ENCODE measurements at places on chromosomes 1 and 21. TPM values are rescaled to one million over a fixed set of nuclear protein-coding genes. Genes with fewer than 3 reads are reported as not detected.

GRCh38 chr1:236307435-236307834 is 25.7 kb upstream of the ERO1B start:
- no peak for DNase-seq

GRCh38 chr1:10691740-10692125 is 104.7 kb downstream of the CASZ1 start:
- peak; percentile 64 for DNase-seq

- DNase-seq: no peak
These were observed 318.1 kb downstream of the USP25 start for GRCh38 chr21:16047904-16048303.

LAMC1 gene
- total RNA-seq: 0.46 TPM

- DNase-seq: no peak
These were observed 52.4 kb upstream of the GJA5 start for GRCh38 chr1:147812799-147813198.

GPR161 gene
- 0.59 TPM for total RNA-seq

DNA sequence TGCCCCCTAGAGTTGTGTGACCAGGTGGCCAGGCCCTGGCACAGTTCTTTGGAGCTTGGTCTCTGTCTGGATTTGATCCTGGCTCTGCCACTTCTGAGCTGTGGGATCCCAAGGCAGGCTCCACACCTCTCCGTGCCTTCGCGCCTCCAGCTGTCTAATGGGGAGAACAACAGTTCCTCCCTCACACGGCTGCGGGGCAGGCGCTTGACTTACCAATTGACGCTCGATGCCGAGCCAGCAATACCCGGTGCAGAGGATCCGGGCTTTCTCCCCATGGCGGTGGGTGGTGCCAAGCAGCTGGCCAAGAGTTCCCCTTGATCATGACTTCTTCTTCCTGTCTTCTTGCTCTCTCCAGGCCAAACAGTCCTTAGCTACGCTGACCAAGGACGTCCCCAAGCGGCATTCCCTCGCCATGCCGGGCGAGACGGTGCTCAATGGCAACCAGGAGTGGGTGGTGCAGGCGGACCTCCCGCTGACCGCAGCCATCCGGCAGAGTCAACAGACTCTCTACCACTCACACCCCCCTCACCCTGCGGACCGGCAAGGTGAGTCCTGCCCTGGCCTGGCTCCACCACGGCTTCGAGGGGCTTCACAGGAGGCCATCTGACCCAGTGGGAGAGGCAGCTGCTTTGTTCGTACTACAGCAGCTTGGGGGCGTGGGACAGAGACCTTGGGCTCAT is 97.7 kb upstream of the TMEM51 start:
- DNase-seq: no peak

TBX19 gene
- total RNA-seq: 2.6 TPM

- DNase-seq: no peak
These were observed 48.2 kb downstream of the RAB3GAP2 start for GRCh38 chr1:220224033-220224432.

RNF186 gene
- not detected for total RNA-seq

C1orf122 gene
- total RNA-seq: 17.9 TPM

SLC39A1 gene
- total RNA-seq: 65.5 TPM

DNA sequence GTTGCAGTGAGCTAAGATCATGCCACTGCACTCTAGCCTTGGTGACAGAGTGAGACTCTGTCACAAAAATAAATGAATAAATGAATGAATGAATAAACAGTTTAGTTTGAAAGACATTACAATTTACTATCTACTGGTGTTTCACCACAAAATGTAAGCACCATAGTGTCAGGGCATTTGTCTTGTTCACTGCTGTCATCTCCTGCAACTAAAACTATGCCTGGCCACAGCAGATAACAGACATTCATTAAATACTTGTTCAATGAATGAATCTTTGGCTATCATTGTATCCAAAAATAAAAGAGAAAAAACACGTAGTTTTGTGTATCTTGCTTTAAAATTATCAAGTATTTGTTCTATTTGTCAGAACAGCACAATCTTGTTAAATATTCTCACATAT is 32.5 kb downstream of the SASS6 start:
- DNase-seq: no peak

DNA sequence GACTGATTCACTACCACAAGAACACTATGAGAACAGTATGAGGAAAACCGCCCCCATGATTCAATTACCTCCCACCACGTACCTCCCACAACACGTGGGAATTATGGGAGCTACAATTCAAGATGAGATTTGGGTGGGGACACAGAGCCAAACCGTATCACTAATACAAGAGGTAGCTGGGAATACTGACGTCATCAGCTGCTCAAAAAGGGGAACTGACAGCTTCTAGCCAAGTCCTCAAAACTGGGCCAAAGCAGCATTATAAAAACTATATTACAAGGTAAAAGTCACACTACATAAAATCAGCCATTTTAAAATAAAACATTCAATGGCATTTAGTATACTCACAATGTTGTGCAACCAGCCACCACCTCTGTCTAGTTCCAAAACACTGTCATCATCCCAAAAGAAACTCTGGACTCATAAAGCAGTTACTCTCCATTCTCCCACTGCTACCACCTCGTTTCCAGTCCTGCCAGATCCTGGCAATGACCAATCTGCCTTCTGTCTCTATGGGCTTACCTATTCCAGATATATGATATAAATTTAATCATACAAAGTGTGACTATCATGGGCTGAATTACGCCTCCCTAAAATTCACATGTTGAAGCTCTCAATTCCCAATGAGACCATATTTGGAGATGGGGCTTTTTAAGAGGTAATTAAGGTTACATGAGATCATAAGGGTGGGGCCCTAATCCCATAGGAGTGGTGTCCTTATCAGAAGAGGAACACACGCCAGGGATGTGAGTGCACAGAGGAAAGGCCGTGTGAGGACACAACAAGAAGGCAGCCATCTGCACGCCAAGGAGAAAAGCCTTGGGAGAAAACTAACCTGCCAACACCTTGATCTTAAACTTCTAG is 192.1 kb downstream of the SETD4 start:
- no peak for DNase-seq

DNA sequence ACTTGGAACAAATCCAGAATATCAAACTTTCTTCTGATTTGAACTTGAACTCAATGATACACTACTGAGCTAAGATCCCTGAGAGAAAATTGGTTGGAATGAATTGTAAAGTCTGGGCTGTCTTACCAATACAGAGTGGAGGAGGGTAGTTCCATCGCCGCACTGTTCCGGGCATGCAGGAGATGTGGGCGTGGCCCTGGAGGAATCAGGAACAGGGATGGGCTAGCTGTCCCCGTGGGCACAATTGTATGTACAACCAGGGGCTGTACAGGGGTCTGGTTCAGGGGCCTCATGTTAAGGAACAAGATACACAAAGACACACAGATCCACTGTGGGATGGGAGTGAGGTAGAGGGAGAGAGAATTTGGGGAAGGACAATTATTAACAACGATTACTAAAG is 144.3 kb downstream of the ZSCAN20 start:
- DNase-seq: no peak

DNA sequence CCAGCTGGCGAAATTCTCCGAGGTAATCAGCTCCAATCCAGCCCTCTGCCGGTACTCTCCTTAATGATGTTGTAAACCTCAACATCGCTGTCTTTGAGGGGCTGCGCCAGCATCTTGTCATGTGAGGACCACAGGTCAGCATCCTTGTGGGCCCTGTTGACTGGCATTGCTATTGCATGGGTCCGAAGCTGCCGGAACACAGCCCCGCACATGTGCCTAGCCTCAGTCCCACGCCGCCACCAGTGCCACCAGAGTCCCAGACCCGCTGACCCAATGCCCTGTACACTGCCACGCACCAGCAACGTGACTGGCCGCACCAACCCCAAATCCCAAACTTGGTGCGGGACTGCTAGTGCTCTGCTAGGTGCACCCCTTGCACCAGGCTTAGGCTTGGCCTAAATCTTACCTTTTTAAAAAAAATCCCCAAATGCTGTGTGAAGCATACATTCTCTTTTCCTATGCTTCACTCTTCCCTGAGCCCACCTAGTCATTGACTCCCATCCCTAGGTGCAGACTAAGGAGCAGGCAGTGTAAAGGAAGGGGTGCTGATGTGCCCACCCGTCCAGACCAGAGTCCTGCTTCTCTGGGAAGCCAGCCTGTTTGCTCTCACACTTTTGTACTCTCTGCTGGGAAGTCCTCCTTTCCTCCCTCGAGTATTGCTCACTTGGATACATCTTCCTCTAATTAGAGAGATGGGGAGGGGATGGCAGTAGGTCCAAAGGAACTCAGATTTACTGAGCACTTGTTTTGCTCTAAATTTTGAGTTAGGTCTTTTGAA is 81.9 kb upstream of the ARTN start:
- no peak for DNase-seq

DNA sequence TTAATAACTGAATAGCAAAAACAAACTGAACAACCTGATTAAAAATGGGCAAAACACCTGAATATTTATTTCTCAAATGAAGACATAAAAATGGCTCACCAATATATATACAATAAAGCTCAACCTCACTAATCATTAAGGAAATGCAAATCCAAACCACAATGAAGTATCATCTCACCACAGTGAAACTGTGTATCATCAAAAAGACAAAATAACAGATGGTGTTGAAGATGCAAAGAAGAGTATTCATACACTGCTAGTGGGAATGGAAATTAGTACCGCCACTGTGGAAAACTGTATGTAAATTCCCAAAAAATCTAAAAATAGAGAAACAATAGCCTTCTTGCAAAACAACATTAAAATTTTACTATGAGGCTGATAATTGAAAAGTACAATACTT is 1660.1 kb upstream of the B3GALT2 start:
- no peak for DNase-seq

- no peak for DNase-seq
These were observed 20.8 kb downstream of the ACADM start for GRCh38 chr1:75745276-75745675.

GRCh38 chr1:235060607-235061470 is 67.8 kb downstream of the TOMM20 start:
- DNase-seq: no peak

- no peak for DNase-seq
These were observed 231.3 kb downstream of the FMN2 start for GRCh38 chr1:240322943-240323342.

NPR1 gene
- total RNA-seq: 0.04 TPM

DNA sequence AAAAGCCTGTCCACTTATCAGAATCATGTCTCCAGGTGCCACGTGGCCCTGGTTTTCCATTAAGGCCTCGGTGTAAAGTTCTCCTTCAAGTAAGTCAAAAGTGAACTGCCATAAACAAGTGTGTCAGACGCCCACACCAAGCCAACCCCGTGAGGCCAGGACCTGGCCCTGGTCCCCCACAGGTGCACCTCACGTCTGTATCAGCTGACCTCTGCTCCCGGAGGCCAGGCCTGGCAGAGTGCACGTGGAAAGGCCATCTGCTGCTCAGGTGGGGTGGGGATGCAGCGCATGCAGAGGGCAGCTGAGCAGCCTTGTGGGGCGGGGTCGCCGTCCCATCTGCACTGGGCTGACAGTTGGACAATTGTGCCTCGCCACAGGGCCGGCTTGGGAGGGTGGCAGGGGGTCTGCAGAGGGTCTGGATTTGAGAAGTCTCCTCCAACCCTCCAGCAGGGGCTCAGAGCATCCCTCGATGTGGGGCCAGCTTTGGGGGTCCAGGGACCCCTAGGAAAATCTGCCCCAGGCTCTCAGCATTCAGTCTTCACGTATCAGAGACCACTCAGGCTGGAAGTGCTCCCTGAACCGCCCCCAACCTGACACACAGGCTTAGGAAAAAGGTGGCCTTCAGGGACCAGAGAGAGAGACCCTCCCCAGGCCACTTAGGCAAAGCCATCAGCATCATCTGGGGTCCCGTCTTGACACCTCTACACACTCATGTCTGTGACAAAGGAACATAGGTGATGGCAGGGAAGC is 3.0 kb downstream of the SLC19A1 start:
- peak; percentile 6 for DNase-seq

DENND2D gene
- total RNA-seq: 174 TPM

ARHGEF16 gene
- not detected for total RNA-seq

GRCh38 chr1:55385402-55386018 is 170.3 kb upstream of the USP24 start:
- DNase-seq: no peak

GRCh38 chr1:92085727-92086126 is 5.6 kb downstream of the BTBD8 start:
- DNase-seq: no peak

CFHR1 gene
- not detected for total RNA-seq

ECM1 gene
- 0.96 TPM for total RNA-seq

GRCh38 chr1:50474859-50475809 is 51.9 kb upstream of the DMRTA2 start:
- DNase-seq: no peak

SCNM1 gene
- 64.3 TPM for total RNA-seq

GRCh38 chr1:186842547-186842946 is 13.8 kb downstream of the PLA2G4A start:
- DNase-seq: no peak

S100A12 gene
- not detected for total RNA-seq

OR2T11 gene
- total RNA-seq: not detected

- no peak for DNase-seq
These were observed 25.6 kb downstream of the MCOLN3 start for GRCh38 chr1:85022700-85023099.

HCRTR1 gene
- total RNA-seq: not detected

DNA sequence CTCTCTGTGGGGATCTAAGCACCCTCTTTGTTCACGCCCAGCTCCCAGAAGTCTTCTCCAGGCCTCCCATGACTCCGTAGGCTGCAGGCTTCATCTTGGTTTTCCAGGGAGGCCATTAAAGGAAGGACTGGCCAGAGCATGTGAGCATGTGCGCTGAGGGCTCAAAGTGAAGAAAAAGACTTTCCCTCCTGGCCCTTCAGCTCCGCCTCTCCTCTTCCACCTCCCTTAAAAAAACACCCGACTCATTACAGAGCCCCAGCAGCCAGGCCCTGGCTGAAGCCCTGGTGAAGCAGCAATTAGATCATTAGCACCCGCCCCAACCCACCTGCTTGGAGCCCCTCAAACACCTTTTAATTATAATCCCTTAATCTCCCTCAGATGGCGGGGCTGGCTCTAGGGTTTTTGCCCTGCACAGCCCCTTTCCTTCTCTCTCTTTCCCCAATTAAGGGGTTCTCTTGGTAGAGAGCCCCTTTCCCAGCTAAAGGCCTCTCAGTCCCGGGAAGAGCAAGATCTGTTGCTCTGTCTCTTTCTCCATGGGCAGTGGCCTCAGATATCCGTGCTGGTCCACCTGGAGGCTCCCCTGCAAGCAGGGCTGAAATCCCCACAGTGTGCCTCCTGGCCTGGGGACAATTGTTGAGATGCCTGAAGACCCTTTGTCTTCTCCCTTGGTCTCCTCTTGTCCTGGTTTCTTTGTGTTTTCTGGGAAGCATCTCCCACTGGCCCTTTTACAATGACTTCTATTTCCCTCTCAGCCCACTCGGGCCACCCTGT is 30.5 kb downstream of the RHBG start:
- no peak for DNase-seq

ECE1 gene
- 162 TPM for total RNA-seq

FAM177B gene
- not detected for total RNA-seq

DNA sequence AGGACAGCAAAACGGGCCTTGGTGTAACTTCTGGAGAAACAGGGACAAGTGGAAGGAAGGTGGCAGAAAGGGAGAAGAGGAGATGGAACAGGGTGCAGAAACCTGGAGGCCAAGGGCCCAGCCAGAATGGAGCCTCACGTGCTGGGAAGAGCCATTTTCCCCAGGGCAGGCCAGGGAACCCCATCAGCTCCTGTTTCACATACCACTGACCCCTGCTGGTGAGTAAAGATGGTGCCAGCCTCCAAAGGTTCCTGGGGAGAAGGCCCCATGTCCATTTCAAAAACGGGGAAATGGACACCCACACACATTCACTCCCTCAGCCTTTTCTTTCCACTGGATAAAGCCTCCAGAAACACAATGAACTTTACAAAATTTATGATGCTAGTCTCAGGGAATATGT is 57.6 kb upstream of the JUN start:
- peak; percentile 39 for DNase-seq

USP16 gene
- 41.7 TPM for total RNA-seq

RGS13 gene
- total RNA-seq: not detected

SLAMF7 gene
- total RNA-seq: 40.3 TPM

Measured in activated CD4-positive, alpha-beta T cell treated with anti-CD3 and anti-CD28 coated beads for 36 hours (primary cell).